NCI-H2171 (cell line): ENCODE measurements at places on chromosomes 11 and 22.

- no peak for DNase-seq
These were observed 59.3 kb downstream of the BDNF start for GRCh38 chr11:27640954-27641353.

DNA sequence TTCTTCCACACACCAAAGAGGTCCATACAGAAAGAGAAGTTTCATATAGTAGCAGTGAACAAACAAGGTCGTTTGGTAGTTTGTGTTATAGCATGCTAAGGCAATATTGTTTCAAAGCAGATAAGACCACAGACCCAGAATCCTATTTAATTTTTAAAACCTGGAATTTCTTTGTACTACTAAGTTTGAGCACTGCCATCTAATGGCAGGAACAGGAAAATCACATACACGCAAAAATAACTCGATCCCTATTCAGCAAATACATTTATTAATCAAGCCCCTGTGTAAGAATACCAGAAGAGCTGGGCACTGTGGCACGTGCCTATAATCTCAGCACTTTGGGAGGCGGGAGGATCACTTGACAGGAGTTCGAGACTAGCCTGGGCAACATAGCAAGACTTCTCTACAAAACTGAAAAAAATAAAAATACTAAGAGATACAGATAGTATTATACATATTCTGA lies 2.9 kb upstream of the BTBD10 start:
- DNase-seq: no peak

DNA sequence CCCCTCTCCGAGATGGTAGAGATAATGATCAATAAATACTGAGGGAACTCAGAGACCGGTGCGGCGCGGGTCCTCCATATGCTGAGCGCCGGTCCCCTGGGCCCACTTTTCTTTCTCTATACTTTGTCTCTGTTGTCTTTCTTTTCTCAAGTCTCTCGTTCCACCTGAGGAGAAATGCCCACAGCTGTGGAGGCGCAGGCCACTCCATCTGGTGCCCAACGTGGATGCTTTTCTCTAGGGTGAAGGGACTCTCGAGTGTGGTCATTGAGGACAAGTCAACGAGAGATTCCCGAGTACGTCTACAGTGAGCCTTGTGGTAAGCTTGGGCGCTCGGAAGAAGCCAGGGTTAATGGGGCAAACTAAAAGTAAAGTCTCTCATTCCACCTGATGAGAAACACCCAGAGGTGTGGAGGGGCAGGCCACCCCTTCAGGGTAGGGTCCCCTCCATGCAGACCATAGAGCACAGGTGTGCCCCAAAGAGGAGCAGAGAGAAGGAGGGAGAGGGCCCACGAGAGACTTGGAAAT lies 43.2 kb downstream of the IGLL1 start:
- no peak for DNase-seq

- DNase-seq: no peak
These were observed at the start of gene CD151 for GRCh38 chr11:832529-833113. CD151 (plus strand) TSS chr11:832952; CDS start chr11:836070, 3,118 bp downstream.

GRCh38 chr11:69493931-69494821 lies 12.7 kb downstream of the LINC01488 start:
- no peak for DNase-seq

GRCh38 chr22:17117890-17118289 lies 3.3 kb downstream of the TMEM121B start:
- DNase-seq: no peak

GRCh38 chr11:2074266-2074825 lies 64.8 kb downstream of the IGF2 start:
- no peak for DNase-seq

DNA sequence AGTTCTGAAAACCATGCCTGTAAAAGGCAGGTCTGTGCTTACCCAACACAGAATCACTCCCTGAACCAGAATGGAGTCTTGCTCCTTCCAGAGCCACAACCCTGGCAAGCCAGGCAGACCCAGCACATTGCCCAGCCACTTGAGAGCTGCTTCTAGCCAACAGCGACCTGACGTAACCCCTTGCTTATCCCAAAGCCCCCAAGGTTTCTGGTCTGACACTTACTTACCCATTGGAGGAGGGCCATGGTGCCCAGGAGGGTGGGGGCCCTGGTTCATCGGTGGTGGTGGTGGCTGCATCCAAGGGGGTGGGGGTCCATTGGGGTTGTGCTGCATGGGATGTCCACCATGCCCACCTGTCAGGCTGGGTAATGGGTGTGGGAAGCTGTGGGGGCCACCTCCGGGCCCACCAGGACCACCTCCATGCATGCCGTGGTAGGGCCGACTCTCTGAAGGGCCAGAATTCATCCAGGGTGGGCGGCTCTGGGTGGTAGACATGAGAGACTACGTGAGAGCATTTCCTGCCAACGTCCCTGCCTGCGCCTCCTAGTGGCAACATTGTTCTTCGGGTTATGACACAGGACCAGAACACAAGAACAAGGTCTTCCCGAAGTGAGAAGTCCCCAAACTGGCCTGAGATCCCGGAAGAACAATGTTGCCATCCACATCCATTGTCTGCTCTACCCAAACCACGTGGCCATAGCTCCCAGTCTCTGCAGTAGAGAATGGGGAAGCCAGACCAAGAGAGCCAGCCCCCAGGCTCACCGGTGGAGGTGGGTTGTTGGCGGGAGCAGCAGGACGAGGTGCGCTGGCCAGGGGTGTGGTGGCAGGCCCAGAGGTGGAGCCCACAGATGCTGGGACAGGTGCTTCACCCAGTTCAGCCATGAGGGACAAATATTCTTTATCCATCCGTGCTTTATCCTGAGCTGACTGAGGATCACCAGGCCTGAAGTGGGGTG lies 7.8 kb upstream of the PYGM start:
- DNase-seq: peak; percentile 16

DNA sequence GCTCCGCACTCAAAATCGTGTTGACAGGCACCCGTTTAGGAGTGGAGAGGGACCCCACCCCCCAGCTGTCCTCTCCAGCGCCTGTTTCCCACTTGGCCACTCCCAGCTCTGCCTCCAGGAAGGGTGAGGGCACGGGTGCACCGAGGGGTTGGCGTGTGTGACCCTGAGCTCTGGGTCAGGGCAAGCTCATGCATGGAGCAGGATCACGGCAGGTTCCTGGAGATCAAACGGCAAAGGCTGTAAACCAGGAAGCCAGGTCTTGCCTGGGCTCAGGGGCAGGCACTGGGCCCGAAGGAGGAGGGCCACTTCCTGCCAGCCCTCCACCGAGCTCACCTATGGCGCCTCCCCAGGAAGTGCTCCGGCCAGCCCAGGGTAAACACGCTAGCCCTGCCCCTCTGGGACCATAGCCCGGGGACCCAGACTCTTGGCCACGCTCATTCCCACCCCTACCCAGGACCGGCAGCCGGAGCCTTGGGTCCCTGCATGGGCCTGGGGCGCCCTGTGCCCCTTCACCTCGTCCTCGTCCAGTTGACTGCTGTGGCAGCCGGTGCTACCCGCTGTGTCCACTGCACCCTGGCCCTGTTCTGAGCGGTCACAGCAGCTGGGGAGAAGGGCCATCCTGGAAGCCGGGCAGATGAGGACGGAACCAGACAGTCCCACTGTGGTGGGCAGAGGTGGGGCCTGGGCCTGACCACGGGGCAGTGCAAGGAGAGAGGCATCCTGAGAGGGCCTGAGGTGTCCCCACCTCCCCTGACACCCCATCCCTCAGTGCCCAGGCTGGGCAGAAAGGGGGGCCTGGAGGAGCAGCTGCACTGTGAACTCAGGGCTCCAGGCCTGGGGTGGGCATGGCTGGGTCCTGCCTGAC lies 1.0 kb upstream of the EPS8L2 start:
- no peak for DNase-seq

DNA sequence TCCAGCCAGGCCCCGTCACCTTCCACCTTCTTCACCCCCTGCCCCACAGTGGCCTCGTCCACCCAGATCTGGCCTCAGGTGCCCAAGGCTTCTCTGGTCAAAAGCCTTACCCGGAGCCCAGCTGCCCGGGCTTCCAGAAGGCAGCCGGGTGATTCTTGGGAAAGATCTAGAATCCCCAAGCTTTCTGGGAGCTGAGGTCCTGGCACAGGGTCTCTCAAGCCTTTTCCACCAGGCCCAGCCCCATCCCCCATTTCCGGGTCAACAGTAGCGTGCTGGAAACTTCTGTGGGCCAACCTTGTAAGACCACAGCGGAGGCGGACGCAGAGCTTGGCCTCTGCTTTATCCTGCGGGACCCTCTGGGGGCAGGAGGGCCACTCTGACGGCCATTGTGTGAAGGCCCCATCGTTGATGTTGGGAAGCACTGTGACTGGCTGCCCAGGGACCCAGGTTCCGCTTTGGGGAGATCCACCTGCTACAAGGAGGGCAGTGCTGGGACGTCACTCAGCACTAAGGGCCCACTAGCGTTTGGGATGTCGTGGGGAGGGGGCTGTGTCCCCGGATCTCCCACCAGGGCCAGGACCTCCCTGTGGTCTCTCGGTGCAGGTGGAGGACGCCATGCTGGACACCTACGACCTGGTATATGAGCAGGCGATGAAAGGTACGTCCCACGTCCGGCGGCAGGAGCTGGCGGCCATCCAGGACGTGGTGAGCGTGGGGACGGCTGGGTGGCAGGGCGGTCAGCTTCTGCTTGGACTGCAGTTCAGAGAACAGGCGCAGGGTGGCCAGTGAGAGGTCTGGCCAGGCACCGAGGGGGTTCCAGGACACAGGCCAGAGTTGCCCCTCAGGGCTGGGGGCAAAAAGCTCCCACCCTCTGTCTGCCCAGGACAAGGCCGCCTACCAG lies 11.5 kb downstream of the TSPAN32 start:
- DNase-seq: no peak

DNA sequence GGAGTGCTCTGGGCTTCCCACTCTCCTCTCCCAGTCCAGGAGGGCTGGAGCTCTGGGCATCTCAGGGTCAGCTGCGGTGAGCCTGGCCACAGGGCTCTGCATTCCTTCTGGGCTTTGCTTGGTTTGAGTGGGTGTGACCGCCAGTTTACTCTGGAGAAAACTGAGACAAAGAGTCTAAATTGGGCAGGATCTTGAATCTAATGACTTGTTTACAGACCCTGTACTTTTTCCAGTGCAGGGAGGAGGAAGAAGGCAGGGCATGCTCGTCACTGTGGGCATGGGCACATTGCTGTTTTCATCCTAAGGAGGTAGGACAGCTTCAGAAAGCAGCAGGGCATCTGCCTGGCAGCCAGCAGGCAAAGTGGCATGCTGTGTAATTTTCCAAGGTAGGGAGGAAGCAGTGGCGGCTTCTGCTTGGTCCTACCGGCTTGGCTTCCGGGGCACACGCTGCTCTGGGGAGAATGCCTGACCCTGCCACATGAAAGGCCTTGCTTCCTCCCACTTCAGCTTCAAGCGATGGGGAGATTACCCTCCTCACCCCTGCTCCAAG lies 22.9 kb downstream of the FLI1 start:
- DNase-seq: no peak

DNA sequence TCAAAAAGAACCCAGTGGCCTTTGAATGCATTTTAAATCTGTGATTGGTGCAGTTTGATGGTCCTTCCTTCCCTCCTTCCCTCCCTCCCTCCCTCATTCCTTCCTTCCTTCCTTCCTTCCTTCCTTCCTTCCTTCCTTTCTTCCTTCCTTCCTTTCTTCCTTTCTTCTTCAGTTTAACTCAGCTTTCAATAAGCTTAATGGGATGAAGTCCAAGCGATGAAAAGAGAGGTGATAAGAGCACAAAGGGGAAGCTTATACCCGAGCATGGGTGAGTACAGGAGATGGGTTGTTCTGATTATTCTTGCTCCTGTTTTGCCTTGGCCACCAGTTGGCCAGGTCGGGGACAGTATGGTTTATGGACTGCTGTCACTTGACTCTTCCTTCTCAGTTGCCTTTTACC lies 605.6 kb downstream of the NTM start:
- DNase-seq: no peak

GRCh38 chr11:66225066-66225465 lies 43.4 kb upstream of the RAB1B start:
- DNase-seq: no peak

DNA sequence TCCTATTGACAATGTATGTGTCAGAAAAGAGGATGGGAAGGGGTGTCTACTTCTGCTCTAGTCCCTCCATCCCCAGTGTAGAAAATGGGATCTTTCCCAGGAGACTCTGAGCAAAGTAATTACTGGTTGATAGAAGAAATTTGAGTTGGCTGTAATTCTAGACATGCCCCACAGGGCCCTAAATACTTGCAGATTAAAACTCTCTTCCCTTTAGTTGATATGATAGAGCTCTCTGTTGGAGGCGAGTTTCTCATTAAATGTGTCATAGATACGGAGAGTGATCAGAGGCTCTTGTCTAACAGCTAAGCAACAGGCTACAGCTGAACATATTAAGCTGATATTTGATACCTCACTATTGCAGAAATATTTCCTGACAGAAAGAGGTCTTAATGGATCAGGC lies 32.9 kb downstream of the OR52E1 start:
- DNase-seq: no peak

- no peak for DNase-seq
These were observed 37.2 kb downstream of the CELSR1 start for GRCh38 chr22:46500201-46500600.

GRCh38 chr11:113805640-113806039 lies 26.0 kb downstream of the CLDN25 start:
- no peak for DNase-seq

GRCh38 chr22:40022536-40023240 lies 27.9 kb downstream of the FAM83F start:
- DNase-seq: no peak

GRCh38 chr11:689625-690024 lies 5.4 kb downstream of the DEAF1 start:
- no peak for DNase-seq

- no peak for DNase-seq
These were observed 153.9 kb upstream of the MPPED2 start for GRCh38 chr11:30740091-30740490.

DNA sequence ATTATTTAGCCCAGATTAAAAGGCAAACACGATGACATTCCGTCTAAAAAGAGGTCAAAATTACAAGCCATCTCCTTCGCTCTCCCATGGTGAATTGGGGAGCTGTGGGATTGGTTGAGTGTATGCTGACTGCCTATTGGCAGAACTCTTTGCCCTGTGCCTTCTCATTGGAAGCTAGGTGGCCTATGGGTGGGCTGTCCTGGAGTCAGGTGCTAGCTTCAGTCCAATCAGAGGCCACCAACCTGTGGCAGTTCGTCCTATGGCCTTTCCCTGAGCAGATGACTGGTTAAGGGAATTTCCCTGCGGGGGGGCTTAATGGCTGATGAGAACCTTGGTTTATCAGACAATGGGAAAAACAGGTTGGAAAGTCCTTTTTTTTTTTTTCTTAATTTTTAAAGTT lies 3.2 kb upstream of the MTMR3 start:
- no peak for DNase-seq

DNA sequence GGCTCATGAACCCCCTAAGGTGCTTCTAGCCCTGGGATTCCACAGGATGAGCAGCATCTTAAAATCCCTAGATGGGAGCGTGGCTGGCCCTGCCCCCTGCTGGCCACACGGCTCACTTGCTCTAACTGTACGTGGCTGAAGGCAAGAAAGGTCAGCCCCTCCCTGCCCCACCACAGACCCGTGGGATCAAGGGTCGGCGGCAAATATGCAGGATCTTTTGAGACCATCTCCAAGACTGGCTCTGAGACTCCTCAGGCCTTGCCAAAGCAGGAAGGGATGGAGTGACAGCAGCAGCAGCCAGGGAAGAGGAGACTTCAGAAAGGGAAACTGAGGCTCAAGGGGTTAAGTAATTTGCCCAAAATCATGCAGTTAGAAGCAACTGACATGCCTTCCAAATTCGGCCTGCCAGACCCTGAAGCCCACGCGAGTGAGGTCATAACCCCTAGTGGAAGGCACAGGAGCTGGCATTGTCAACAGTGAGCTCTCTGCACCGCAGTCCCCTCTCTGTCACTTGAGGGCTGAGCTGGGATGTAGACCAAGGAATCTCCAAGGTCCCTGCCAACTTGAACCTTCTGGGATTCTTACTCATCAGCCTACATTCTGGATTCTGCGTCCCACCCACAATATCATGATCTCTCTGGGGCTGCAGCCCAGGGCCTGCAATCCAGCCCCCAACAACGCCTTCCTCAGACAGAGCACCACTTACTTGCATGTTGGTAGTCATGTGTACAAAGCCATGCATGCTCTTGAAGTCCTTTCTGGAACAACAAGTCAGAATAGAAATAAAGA lies 31.4 kb downstream of the CREB3L1 start:
- DNase-seq: peak; percentile 7
